ENCODE measurements at places on chromosomes 3 and 15.

DNA sequence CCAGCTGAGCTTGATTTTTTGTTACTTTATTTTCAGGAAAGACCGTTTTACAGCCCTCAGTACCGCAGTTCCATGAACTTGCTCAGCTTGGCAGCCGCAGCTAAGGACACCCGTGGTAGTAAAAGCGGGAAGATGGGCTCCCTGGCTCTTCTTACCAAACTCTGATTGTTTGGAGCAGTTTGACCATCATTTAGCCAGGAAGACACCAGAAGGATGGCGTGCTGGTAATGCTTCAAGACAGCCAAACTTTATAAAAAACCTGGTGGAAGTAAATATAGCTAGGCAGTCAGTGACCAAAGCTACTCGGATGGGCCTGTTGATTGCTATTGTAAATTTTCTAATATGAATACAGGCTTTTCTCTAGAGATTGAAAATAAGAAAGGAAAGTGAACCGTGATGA, 28.9 kb downstream of the POLR2M start:
- no peak for DNase-seq

GRCh38 chr3:12999147-13000140, 73.8 kb downstream of the IQSEC1 start:
- DNase-seq = no peak

DNA sequence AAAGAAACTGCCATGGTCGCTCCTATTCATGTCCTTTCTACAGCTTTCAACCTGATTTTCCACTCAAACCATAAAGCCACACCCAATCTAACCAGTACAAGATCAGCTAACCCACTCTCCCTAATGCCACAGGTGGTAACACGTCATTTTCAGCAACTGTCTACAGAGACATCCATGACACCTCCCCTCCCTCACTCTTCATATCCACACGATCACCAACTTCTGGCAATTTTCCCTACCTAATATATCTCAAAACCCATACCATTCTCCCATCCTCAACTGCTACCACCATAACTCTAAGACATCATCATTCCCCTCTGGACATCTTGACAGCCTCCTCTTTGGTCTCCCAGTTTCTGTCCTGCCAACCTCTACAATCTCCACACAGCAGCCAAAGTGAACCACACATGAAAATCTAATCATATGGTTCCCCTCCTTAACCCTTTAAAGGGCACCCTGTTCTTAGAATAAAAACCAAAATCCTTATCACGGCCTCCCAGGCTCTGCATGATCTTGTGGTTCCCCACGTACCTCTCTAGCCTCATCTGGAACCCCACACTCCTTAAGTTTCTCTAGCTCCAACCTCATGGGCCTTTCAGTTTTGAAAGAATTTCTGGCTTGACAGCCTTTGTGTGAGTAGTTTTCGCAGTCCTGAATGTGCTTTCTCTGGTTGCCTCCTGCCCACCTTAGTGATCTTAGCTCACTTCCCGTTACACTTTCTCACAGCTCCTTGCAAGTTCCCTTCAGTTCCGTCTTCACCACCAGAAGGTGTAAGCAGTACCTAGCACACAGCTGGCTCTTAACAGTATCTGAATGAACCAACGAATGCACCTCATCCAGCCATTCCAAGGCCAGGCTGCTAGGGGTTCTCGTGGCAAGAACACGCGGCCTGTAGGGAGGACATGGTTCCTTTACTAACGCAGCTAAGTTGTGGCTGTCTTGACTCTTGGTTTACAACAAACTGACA, 33.4 kb downstream of the SPINK8 start:
- peak; percentile 19 for DNase-seq

- DNase-seq = no peak
Observed at GRCh38 chr3:178505832-178506231, 30.4 kb upstream of the KCNMB2 start.

DNA sequence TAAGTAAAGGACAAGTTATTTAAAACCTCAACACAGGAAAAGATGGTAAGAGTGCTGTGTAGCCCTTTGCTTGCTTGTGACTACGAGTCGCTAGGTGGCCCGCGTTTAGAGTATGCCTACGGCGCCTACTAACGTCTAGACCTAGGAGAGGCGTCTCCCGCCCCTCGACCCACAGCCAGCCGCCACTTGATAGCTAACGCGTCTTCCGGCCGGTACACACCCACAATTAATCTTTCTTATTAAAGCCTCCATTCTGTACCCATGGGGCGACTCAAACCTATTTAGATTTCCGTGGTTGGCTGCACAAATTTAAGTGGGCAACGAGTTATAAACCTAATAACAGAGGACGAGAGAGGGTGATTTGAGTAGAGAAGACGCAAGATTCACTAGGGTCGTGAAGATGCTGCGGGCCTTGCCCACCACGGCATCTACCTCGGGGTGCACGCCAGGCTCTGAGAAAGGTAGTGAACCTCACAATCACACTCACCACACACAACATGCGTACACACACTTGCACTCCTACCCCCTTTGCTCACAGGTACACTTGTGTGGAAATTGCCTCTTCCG, 12.0 kb downstream of the SOX2 start:
- DNase-seq = no peak

GRCh38 chr3:154469585-154469984, 39.6 kb upstream of the GPR149 start:
- DNase-seq = no peak

Measured in ELR (cell line).